Activated effector memory CD4-positive, alpha-beta T cell treated with anti-CD3 and anti-CD28 coated beads, Interleukin-2, amount 50 U/mL, for 16 hours (primary cell): ENCODE measurements at places on chromosomes 16 and 17.
A peak's percentile ranks its signal among the peaks of the same experiment; 100 is the strongest.

GRCh38 chr16:85425074-85425662, 188.0 kb upstream of the GSE1 start:
- peak; percentile 47 for DNase-seq

DNA sequence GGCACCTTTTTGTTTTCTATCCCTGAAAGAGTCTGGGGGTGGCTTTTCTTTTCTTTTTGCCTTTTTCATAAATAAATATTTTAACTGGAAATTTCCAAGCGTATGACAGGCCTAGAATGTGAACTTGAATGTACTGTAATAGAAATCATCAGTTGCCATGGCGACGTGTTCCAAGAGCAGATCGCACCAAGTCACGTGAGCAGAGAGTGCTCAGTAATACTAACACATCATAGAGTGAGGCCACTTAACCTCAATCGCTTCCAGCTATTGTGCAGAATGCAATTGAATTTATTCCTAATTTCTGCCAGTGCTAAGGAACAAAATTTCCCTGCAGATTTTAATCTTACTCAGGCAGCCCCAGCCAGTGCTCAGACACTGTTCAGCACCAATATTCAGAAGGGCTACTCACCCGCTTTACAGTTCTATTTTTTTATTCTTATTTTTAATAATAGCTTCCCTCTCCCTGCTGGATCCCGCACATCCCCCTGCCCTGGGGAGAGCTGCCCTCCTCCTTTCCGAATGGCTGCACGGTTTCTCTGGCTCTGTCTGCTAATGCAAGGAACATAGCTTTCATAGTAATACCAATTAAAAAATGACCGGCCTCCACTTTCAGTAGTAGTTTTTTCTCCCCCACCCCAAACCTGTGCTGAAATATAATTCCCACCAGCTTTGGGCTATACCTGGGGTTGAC, 26.2 kb upstream of the PMFBP1 start:
- no peak for DNase-seq

- DNase-seq, result no peak
Measured at GRCh38 chr17:68954146-68954896, 871 bp downstream of the ABCA8 start.

DNA sequence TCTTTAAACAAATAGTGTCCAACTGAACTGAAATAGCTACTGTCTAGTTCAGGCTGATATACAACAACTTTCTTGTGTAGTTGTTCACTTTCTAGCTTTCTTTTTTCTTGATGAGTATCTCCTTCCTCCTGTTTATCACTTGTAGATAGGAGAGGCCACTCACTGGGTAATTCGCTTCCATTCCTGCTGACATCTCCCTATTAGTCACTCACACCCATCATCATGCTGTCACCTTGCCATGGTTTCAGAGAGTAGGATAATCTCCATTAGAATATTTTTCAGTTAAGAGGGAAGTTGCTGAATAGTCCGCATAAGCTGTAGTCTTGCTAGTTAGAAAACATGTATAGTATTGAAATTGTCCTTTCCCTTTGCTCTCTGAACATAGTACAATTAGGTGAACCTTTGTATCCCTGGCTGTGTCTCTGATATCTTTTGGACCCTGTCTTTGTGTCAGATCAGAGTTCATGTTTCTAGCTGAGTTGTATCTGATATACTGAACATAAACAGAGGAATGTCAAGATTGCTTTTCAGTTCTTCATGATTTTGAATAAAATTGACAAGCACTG, 64.4 kb upstream of the RASL10B start:
- DNase-seq, result no peak

DNA sequence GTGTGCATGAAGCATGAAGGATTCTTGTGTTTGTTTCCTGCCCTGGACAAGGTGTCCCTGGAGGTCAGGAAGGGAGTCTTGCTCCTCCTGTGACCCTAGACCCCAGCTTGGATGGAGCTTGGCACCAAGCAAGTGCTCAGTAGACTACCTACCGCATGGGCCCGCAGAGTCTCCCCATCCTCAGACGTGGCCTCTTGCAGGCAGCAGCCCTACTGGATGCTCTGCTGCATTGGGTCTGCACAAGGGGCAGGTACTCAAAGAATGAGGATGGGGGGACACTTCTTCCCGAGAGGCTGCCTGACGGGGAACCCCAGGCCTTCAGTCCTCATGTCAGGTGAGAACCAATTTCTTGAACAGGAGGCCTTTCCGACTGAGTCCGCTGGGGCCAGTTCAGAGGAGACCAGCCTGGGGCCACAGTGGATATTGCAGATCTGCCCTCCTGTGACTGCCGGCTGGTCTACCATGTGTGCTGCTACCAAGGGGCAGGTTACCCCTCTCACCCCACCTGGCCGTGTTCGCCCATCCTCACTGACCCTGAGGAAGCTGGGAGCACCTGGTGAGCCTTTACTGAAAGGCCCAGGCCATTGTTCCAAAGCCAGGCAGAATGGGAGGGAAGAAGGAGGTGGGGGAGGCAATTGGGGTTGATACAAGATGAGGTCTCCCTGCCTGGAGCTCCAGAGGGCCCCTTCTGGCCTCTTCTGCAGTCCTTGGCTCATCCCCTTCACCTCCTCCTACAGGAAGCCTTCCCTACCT, 206.3 kb downstream of the RAB11FIP4 start:
- no peak for DNase-seq

GRCh38 chr17:45384047-45384788, 48.5 kb downstream of the ARHGAP27 start:
- DNase-seq, result no peak

- DNase-seq, result no peak
Measured at GRCh38 chr16:22813948-22814710, at the start of gene HS3ST2. TSS of gene HS3ST2 (plus strand) at chr16:22814162. CDS start at chr16:22814611, 449 bp downstream.

GRCh38 chr16:57991551-57992059, 8.9 kb downstream of the ZNF319 start:
- DNase-seq, result peak; percentile 56

DNA sequence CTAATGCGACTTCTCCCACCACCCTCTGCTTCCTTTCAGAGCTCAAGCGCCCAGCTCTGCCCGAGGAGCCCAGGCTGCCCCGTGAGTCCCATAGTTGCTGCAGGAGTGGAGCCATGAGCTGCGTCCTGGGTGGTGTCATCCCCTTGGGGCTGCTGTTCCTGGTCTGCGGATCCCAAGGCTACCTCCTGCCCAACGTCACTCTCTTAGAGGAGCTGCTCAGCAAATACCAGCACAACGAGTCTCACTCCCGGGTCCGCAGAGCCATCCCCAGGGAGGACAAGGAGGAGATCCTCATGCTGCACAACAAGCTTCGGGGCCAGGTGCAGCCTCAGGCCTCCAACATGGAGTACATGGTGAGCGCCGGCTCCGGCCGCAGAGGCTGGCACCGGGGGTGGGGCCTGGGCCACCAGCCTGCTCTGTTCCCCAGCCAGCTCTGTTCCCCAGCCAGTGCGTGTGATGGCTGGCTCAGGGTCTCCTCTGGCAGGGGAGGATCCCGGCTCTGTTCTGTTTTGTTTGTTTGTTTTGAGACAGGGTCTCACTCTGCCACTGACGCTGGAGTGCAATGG, 18.7 kb downstream of the CRISPLD2 start:
- no peak for DNase-seq

- DNase-seq, result no peak
Measured at GRCh38 chr17:37094391-37094790, 145.6 kb downstream of the AATF start.
